Fibroblast of skin of left quadriceps (primary cell): ENCODE measurements at places on chromosomes 11 and 22.
A peak's percentile ranks its signal among the peaks of the same experiment; 100 is the strongest.

DNA sequence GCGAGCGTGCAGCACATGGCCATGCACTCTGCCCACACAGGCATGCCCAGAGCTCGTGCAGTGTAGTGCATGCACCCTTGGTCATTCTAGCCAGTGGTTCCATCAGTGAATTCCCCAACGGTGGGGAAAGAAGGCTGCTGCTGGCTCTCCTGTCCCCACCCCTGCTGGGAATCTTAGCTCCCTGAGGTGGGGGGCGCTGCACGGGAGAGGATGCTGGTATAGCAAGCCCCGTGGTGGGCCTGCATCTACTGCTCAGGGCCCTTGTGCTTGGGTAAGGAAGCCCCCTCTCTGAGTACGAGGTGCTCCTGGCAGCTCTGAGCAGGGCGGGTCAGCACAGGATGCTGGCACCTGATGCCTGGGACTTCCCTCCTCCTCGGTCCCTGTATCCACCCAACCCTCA, 18.5 kb upstream of the BAIAP2L2 start:
- no peak for DNase-seq

DNA sequence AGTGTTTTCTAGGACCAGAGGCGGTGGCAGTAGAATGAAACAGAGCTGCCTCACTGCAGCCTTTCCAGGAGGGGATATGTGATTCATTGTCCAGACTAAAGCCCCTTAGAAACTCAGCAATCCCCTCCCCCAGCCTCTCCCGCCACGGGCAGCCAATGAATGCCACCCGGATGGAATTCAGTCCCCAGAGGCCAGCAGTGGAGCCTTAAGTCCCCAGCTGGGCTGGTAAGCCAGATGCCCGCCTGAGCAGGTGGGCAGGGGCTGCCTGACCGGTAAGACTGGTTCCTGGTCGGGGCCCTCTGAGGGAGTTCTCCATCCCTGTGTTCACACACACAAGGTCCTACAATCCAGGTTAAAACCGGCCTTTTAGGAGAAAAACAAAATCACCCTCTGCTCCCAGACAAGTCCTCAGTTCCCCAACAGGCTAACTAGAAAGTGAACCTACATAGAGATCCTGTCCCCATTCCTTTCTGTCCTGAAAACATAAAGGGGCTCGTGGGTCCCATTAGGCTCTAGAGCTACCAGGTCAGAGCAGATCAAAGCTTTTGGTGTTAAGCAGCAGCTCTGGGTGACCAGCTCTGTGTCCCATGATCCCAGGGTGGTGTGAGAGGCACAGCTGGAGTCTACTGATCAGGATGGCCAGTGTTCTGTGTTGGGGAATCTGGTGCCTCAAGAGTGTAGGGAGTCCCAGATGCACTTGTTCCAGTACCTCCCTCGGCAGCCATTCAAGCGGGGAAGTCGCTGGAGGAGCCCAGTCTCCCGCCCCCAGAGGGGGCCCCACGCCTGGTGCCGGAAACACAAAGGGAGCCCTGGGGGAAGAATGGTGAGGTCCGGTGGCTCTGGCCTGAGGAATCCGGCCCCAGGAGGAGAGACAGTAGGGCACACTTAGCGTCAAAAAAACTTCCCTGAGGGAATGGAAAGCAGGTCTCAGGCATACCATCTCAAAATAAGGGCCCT, 2.6 kb downstream of the PATZ1 start:
- DNase-seq = no peak

GRCh38 chr11:133635244-133635739, 103.0 kb upstream of the OPCML start:
- DNase-seq = no peak

- no peak for DNase-seq
Measured at GRCh38 chr11:88194990-88195389, 19.7 kb upstream of the RAB38 start.

DNA sequence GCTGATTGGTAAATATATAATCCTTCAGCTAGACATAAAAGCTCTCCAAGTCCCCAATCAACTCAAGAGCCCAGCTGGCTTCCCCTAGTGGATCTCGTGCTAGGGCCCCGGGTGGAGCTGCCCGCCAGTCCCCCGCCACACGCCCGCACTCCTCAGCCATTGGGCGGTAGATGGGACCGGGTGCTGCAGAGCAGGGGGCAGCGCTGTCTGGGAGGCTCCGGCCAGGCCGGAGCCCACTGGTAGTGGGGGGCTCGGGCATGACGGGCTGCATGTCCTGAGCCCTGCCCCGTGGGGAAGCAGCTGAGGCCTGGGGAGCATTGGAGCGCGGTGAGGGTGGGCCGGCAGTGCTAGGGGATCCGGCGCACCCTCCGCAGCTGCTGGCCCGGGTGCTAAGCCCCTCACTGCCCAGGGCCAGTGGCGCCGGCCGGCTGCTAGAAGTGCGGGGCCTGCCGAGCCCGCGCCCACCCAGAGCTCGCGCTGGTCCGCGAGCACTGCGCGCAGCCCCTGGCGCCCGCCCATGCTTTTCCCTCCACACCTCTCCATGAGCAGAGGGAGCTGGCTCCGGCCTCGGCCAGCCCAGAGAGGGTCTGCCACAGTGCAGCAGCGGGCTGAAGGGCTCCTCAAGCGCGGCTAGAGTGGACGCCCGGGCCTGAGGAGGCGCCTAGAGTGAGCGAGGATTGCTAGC, 1680.6 kb upstream of the RAG2 start:
- no peak for DNase-seq

- DNase-seq = no peak
Measured at GRCh38 chr11:35078470-35078735, 60.6 kb upstream of the CD44 start.

- no peak for DNase-seq
Measured at GRCh38 chr11:65078151-65078550, 5.7 kb downstream of the CDCA5 start.

DNA sequence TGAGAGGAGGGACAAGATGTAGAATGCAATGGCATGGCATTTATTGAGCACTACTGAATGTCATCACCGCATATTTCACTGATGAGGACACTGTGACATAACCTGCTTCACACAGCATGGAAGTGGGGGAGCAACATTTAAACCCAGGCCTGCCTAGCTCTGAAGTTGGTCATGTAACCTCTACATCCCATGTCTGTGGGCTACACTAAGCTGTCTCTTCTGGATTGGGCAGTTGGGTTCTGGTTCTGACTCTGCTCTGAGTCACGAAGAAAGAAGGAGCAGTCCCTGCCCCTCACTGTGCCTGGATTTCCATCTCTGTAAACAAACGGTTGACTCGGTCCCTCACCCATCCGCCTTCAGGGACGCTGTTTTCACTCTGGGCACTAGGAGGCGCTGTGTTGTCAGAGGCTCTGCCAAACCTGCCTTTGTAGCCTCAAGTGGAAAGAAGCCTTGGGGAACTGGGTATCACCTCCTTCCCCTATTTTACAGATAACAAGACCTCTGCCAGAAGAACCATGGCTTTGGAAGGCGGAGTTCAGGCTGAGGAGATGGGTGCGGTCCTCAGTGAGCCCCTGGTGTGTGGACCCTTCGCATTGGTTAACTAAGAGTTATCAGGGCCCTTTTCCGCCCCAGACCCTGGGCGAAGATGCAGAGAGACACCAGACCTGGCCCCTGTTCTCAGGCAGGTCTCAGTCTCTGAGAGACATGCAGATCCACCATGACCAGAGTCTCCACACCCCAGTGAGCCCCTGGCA, 12.7 kb upstream of the ARHGEF17 start:
- DNase-seq = peak; percentile 52

DNA sequence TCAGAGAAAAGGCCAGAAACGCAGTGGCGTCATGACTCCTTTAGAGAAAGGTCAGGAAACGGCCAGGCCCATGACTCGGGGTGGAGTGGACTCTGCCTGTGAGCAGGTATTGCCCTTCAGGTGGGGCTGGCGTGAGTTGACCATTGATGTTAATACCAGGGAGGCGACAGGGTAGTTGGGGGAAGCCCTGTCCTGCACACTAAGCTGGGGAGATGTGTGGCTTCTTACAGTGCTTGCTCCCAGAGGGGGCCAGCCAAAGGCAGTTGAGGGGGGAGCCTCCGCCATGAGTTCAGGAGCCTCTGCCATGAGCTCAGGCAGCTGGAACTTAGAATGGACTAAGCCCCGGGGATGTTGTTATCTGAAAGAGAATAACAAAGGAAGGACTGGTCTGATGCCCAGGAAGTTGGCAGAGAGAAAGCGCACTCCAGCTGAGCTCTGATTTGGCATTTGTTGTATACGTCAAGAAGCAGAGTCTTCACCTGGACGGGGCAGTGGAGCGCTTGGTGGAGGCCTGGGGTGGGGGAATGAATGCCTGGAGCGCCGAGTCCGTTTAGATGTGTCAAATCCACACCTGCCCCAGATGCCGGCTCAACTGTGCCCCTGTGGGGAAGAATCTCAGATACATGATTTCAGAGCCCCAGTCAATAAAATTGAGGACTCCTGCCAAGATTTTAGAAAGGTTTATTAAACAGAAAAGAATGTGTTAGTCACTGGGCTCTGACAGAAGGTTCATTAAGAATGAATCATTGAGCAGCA, 222.5 kb downstream of the TBC1D22A start:
- DNase-seq = peak; percentile 55

DNA sequence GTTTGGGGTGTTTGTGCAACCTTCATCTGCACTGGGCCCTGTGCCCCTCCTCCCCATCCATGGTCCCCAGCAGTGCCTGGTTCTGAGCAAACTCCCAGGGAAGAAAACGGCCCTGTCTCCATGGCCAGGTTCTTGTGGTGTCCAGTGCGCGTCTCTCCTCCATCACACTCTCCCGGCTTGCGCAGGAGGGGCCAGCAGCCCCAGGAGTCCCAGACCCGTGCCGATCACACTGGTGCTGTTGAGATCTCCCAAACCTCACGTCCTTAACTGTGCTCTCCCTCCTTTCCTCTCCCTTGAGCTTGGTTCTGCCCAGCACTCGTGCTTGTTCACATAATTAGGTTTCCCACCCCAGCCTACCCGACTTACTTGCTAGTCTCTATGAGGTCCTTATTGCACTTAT, 10.9 kb upstream of the GRK2 start:
- DNase-seq = no peak

DNA sequence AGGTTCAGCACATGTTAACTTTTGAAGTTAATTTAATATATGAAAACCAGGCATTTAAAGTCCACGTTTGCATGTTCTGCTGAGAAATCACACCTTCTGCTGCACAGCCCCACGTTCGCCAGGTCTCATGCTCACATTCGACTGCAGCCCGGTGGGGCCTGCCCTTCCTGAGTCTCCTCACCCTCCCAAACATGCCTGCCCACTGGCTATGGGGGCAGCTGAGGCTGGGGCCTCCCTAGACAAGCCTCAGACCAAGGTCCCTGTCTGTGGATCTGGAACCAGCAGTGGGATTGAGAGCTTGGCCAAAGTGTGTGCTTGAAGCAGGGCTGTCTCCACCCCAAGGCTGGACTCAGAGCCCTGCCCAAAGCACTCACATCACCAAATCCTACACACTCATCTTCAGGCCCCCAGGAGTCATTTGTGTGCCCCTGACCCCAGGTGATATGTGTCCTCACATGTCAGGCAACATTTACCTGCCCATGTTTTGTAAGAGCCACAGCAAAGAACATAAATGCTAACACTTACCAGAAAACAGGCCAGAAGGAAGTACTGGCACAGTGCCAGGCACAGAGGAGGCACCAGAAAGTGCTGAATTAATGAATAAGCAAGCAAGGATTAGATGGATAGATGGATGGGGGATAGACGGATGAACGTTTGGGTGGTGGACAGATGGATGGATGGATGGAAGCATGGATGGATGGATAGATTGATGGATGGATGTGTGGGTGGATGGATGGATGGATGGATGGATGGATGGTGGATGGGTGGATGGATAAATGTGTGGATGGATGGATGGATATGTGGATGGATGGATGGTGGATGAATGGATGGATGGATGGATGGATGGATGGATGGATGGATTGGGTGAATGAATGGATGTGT, 9.4 kb upstream of the FADD start:
- DNase-seq = no peak

- DNase-seq = no peak
Measured at GRCh38 chr11:1844221-1845094, 5.7 kb downstream of the TNNI2 start.

- no peak for DNase-seq
Measured at GRCh38 chr11:118988280-118988679, 9.7 kb upstream of the CENATAC start.

GRCh38 chr11:68010090-68011041, at the start of gene ALDH3B1:
Gene ALDH3B1, plus strand, starts transcription at chr11:68010327. Its CDS starts 4,971 bp downstream, at chr11:68015298.
- DNase-seq = no peak
